ENCODE measurements at places on chromosomes 12 and 14.

DNA sequence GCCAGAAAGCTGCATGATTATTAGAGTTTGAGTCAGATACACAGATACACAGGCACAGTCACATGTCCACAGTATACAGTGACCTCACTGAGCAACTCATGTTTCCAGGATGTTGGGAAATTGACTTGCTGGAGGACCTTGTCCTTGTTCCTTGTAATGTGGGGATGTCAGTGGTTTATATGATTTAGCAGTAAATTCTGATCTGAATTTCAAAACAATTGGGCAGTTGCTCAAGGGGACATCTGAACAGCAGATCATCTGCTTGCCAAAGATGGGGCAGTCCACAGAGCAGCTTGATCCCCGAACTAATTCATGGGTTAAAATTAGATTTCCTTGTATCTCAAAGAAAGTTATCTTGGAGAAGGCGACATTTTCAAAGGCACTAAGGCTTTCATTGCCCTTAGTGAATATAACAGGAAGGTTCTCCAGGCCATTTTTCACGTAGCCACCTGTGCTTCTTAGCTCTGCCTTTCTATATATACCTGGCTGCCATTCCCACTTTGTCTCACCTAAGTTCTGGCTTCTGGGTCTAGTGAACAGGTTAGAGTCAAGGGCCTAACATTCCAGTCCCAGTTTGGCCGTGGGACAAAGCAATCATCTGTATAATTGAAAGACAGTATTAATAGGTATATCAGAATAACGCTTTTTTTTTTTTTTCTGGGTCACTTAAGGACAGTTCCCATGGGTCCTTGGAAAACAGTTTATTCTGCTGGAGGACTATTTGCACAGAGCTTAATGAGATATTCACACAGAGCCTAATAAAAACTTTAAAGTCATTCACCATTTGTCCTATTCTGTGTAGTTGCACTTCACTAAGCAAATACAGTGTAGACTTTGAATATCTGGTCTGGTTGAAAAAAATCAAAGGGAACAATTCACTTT is 64.9 kb upstream of the STRN3 start:
- no peak for DNase-seq

- DNase-seq = no peak
Measured at GRCh38 chr14:98181768-98182167, 1090.2 kb downstream of the BCL11B start.

- DNase-seq = no peak
Measured at GRCh38 chr14:46717211-46717610, 65.6 kb upstream of the RPL10L start.

GRCh38 chr12:95173392-95174251 is 43.6 kb downstream of the FGD6 start:
- DNase-seq = no peak

- DNase-seq = no peak
Measured at GRCh38 chr12:111124183-111124582, 203.8 kb upstream of the MYL2 start.

DNA sequence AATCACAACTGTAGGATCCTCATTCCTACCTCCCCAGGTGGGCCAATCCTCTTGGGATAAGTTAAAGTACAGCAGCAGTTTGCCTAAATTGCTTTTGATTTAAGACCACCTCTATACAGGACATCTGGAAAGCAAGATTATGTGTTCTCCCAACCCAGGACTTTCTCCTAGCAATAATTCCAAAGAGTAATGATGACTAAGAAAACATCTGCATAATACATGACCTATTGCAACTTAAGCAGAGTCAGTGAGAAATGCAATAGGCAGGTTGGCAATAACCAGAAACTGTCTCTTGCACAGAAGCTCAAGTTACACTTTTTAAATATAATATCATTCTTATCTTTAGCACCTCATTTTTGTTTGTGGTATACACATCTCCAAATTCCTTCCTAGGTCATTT is 275.4 kb downstream of the TRHDE start:
- no peak for DNase-seq

GRCh38 chr12:8681129-8681884 is 16.5 kb upstream of the RIMKLB start:
- DNase-seq = no peak

DNA sequence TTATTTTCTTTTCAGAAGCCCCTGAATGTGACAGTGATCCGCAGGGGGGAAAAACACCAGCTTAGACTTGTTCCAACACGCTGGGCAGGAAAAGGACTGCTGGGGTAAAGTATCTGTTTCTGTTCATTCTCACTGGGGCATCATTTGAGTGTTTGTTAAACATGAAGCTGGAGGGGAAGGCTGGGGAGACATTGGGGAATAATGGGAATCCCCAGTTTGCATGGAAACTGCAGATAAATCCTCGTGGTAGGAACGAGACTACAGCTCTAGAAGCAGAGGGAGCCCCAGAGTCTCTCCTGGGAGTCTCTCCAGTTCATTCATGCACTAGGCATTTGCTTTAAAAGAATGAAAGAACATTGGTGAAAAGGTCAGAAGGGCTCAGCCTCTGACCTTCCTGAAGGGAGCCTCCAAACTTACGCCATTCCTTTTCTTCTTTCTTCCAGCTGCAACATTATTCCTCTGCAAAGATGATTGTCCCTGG is 2.5 kb upstream of the CFAP251 start:
- no peak for DNase-seq

DNA sequence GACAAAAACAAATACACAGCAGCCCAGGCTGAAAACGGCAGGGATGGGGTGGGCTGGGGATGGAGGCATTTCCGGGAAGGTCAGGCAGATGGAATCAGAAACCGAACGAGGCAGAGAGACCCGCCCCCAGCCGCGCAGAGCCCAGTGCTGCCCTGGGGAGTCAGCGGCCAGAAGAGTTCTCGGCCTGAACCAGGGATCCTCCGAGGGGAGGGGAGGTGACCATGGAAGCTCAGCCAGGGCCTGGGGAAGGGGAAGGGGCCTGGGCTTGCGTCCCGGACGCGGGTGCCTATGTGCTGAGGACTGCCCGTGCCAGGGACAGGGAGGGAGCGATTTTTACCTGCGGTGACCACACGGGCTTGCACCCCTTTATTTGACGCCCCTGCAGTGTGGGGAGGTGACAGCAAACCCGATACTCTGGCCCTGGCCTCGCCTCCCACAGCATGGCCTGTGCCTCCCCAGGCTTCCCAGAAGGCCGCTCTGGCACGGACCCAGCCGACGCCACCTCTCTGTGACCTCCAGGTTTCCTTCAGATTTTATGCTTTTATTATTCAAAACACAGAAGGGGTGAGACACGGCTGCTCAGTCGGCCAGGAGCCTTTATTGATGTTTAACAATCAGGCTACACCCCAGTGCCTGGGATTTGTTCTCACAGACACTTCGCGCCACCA is 7.7 kb downstream of the LRCOL1 start:
- DNase-seq = no peak

DNA sequence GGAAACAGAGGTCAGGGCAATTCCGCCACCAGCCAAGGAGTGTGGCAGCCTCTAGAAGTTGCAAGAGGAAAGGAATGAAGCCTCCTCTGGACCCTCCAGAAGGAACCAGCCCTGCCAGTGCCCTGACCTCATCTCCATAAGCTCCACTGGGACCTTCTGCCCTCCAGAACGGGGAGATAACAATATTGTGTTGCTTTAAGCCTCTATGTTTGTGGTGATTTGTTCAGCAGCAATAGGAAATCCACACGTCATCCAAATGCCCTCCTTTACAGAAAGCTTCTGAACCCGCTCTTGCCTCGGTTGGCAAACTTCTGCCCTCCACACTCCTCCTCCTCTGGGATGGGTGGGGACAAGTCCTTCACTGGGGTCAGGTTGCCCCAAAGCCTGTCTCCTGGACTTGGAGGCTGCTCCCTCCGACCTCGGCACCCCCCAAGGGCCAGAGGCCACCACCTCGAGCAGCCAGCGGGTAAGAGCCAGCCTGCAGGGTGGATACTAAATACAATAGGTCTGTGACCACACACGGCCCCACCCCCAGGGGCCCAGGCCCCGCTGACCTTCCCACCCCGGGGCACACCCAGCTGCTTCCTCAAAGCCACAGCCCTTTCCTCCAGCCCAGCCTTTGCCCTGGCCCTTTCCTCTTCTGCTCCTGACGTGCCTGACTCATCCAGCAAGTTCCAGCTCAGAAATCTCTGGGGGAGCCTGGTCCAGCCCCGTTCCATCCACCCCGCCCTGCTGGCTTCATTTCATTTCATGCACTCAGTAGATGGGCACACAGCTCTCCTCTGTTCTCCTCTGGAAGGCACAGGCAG is 58.7 kb upstream of the NCOR2 start:
- no peak for DNase-seq

DNA sequence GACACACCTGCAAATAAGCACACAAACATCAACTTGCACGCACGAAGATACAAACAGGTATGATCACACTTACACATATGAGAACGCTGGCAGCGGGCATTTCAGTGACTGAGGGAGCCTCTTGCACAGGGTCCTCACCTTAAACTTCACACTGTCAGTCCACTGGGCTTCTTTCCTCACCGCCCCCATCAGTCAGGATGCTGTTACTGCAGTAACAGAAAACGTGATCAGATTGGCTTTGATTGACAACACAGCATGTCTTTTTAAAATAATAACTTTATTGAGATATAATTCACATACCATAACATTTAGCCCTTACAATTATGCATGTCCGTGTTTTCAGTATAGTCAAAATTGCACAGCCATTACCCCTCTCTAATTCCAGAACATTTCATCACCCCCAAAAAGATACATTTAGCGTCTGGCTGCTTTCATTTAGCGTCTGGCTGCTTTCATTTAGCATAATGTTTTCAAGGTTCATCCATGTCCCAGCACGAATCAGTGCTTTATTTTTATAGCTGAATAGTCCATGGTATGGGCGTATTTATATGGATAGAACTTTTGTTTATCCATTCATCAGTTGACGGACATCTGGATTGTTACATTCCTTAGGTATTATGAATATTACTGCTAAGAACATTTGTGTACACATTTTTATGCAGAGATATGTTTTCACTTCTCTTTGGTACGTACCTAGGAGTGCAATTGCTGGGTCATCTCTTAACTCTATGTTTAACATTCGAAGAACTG is 8.4 kb downstream of the CCDC197 start:
- no peak for DNase-seq

DNA sequence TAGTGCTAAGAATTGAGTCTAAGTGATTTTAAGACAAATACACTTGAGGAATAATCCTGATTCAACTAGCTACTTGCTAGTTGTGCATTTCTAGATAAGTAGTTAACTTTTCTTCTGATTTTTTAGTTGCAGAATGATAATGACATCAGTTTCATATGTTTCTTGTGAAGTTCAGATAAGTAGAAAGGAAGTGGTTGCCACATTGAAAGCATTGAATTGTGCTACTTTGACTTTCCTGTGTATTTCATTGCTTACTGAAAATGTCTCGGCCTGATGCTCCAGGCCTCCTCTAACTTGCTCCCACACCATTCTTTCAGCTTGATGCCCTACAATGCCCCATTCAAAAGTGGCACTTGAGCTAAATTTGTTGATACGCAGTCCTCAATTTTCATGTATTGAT is 980.0 kb downstream of the TMTC2 start:
- no peak for DNase-seq

DNA sequence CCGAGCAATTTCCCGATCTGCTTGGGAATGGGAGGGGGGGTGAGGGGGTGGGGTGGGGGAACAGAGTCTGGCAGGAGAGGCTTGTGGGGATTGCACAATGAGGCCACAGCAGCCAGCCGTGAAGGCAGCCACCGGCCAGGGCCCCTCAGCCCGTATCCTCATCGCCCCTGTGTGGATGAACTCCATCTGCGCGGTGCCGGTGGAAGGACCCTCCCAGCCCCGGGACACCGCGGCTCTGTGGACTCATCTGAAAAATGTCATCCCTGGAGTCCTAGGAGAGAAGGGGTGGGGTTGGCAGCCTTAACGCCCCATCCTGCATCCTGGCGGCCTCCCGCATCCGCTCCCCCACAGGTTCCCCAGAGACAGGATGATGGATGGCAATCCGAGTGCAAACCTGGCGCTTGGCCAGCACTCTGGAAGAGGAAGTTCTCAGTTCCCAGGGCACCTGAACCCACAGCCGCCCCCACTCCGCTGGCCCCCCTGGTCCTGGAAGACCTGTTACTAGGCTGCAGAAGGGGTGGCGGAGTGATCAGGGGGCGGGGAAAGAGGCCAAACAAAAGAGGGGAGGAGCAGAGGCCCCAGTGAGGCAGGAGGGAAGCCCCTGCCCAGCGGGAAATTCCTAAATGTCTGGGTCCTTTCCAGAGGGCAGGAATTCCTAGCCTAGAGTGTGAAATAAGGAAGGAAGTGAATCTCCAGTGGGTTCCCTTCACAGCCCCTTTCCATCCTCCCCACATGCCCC is 1.2 kb upstream of the TNFAIP2 start:
- DNase-seq = no peak

- no peak for DNase-seq
Measured at GRCh38 chr14:100844082-100844408, 18.1 kb downstream of the MEG3 start.

GRCh38 chr12:28941248-28941647 is 207.8 kb upstream of the FAR2 start:
- DNase-seq = no peak

DNA sequence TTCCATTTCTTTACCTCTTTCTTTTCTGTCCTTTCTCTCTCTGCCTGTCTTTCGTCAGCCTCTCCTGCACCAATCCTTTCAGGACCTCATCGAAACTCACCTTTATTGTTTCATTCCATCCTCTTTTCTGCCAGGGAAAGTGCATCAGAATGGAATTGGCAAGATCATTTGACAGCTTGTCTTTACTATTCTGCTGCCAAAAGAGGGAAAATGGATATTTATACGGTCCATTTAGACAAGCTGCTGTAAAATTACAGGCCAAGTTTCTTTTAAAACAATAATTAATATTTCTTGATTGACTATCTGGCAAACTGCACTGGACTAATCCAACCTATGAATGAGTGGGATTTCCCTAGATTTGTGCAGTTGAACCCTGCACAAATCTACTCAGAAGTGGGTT is 7.6 kb upstream of the SRGAP1 start:
- DNase-seq = no peak

DNA sequence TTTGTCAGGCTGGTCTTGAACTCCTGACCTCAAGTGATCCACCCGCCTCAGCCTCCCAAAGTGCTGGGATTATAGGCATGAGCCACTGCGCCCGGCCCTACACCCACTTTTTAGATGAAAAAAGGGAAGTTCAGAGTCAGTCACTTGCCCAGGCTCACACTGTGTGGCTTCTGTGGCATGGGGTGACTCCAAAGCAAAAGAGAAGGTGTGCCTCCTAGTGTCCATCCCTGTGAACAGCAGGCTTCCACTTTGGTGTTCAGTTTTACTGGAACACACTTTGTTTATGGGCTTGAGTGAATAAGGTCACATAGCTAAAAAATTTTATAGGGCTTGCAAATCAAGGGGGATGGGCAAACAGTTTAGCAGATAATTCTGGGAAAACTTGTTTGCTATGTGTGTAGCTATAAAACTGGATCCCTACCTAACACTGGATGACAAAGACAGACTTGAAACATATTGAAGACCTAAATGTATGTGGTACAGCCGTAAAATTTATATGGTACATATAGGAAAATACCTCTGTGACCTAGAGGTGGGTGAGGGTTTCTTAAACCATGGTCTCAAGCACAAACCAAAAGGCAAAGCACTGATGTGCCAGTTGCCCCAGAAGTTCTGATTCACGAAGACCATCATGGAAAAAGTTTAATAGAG is 54.9 kb downstream of the EID3 start:
- no peak for DNase-seq
